Cardiac muscle cell (in vitro differentiated cells and primary cell): ENCODE measurements at places on chromosomes 12 and 14. TPM values are rescaled to one million over a fixed set of nuclear protein-coding genes. Genes with fewer than 3 reads are reported as not detected.

The PRB2 gene
- not detected in 2 replicates for total RNA-seq

The RPS6KL1 gene
- total RNA-seq, result 7.6 and 15.1 TPM in 2 replicates

The GALNT16 gene
- 5.8 and 15.2 TPM in 2 replicates for total RNA-seq

The ZDHHC22 gene
- 0.12 and 0.25 TPM in 2 replicates for total RNA-seq

The TEDC1 gene
- 32.0 and 33.0 TPM in 2 replicates for total RNA-seq

The KRT2 gene
- not detected in 2 replicates for total RNA-seq

The AGAP2 gene
- total RNA-seq, result 0.33 and 0.49 TPM in 2 replicates

DNA sequence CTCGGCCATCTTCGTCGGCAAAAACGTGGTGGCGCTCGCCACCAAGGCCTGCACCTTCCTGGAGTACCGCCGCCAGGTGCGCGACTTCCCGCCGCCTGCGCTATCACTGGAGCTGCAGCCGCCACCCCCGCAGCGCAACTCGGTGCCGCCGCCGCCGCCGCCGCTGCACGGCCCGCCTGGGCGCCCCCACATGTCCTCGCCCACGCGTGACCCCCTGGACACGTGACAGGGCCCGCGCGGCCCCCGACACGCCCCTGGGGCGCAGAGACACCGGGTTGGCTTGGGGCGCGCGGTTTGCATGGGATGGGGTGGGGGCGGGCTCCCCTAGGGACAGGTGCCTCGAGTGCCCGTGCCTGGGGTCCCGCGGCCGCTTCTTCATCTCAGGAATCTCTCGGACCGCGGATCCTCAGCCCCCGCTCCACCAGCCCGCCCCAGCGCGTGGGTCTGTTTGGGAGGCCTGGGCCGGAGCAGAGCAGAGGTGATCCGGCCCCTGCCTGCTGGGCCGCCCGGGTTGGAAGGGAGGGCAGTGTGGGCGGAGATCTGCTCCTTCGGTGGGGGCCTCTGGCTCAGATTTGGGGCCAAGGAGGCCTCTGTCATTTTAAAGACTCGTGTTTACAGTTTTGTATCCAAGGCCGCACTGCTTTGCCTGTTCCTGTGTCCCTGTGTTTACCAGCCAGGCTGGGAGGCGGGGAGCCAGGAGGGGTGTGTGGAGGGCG is 3.3 kb downstream of the TMEM121 start:
- H3K4me3 ChIP-seq, result no peak overlapping the region
- no peak for DNase-seq
- H3K27me3 ChIP-seq, result no peaks in the 10 kb centered on the region
- no peaks in the 10 kb centered on the region for H3K4me1 ChIP-seq
- no peak overlapping the region for H3K27ac ChIP-seq
- no peaks in the 10 kb centered on the region for H3K36me3 ChIP-seq

- no peaks in the 10 kb centered on the region for H3K27me3 ChIP-seq
- no peak overlapping the region for H3K27ac ChIP-seq
- H3K4me3 ChIP-seq, result no peak overlapping the region
- H3K4me1 ChIP-seq, result peaks cover 24% of the 10 kb centered on the region
- DNase-seq, result peak; percentile 69
These were observed 72.0 kb downstream of the PPP2R5E start for GRCh38 chr14:63470962-63471793.

DNA sequence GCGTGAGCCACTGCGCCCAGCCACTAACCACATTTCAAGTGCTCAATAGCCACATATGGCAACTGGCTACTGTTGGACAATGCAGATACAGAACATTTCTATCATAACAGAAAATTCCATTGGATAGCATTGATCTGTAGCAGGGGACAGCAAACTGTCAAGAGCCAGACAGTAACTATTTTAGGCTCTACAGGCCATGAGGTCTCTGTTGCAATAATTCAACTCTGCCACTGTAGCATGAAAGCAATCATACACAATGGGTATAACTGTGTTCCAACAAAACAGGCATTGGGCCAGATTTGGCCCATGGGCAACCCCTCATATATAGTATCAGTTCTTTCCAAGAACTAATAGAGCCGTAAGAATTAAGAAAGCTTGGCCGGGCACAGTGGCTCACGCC is 8.0 kb downstream of the CSRNP2 start:
- H3K4me3 ChIP-seq, result no peak overlapping the region
- no peak for DNase-seq
- H3K4me1 ChIP-seq, result no peaks in the 10 kb centered on the region

GRCh38 chr14:22871224-22872032 is at the start of gene LRP10:
LRP10 (plus strand) TSS chr14:22871740; CDS start chr14:22872304, 564 bp downstream.
- H3K4me3 ChIP-seq, result peak within 1 kb of the TSS; percentile 61
- H3K27ac ChIP-seq, result peak within 1 kb of the TSS; percentile 90
- no peaks in the 10 kb centered on the region for H3K27me3 ChIP-seq
- H3K4me1 ChIP-seq, result peaks cover 6% of the 10 kb centered on the region

DNA sequence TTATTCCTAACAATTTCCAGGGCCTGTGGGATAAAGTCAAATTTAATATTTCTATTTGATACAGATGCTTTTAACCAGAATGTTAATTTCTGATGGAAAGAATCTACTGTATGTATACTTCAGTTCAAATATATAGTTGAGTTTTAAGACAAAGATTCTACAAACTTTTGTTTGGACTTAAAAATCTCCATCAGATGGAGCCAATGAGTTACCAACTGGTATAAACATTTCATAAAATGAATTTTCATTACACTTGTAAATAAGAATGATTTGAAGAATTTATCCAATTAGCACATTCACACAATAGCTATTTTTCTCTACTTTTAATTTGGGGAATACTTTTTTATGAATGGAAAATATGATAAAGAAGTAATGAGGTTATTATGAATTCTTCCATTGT is 425.2 kb upstream of the MIS18BP1 start:
- DNase-seq, result no peak
- H3K27ac ChIP-seq, result no peak overlapping the region
- H3K4me1 ChIP-seq, result no peaks in the 10 kb centered on the region
- H3K36me3 ChIP-seq, result no peaks in the 10 kb centered on the region

DNA sequence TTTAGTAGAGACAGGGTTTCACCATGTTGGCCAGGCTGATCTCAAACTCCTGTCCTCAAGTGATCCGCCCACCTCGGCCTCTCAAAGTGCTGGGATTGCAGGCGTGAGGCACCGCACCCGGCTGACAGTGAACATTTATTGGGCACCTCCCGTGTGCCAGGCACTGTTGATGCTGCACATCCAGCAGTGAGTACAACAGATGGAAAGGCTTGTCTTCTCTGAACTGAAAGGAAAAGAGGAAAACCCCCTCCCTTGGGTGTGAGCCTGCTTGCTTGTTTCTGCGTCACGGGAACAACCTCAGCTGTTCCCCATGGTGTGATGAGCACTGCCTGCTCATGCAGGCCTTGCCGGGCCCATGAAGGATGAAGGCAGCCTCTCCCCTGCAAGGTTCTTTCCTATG is 39.5 kb downstream of the DGLUCY start:
- no peak for DNase-seq
- H3K36me3 ChIP-seq, result no peaks in the 10 kb centered on the region
- H3K27ac ChIP-seq, result no peak overlapping the region
- H3K27me3 ChIP-seq, result no peaks in the 10 kb centered on the region
- H3K4me3 ChIP-seq, result no peak overlapping the region

DNA sequence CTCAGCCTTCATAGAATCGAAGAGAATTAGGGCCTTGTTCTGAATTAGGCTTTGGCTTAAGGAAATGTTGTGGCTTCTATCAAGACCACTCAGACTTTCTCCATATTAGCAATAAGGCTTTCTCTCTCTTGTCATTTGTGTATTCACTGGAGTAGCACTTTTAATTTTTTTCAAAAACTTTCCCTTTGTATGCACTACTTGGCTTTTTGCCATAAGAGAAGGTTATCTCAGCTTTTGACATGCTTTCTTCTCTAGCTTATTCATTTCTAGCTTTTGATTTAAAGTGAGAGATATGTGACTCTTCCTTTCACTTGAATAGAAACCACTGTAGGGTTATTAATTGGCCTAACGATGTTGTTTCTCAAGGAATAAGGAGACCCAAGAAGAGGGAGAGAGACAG is 244.2 kb downstream of the GPHN start:
- no peaks in the 10 kb centered on the region for H3K36me3 ChIP-seq
- H3K4me3 ChIP-seq, result no peak overlapping the region
- DNase-seq, result peak; percentile 10
- no peaks in the 10 kb centered on the region for H3K27me3 ChIP-seq
- no peak overlapping the region for H3K27ac ChIP-seq

DNA sequence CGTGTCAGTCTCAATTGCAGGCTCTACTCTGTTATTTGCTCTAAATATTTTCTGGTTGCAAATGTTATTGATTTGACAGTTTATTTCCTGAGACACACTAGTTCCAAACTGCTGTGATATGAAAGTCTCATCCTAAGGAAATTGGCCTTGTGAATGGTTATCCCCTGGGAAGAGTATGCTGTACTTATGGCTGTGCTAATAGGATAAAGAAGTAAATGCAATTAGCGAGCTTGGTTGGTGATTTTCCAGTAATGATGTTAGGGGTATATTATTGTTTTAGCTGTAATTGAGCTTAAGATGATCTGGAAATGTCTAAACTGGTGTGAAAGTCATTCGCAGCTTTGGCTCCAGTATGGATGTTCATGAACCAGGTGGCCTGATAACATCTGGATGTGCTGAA is 197.9 kb downstream of the SUDS3 start:
- H3K27ac ChIP-seq, result no peak overlapping the region
- no peak for DNase-seq
- no peak overlapping the region for H3K4me3 ChIP-seq

- peaks cover 38% of the 10 kb centered on the region for H3K36me3 ChIP-seq
- no peaks in the 10 kb centered on the region for H3K4me1 ChIP-seq
- H3K27me3 ChIP-seq, result no peaks in the 10 kb centered on the region
- H3K27ac ChIP-seq, result no peak overlapping the region
- DNase-seq, result no peak
These were observed 7.6 kb downstream of the ARHGEF40 start for GRCh38 chr14:21077672-21078071.

DNA sequence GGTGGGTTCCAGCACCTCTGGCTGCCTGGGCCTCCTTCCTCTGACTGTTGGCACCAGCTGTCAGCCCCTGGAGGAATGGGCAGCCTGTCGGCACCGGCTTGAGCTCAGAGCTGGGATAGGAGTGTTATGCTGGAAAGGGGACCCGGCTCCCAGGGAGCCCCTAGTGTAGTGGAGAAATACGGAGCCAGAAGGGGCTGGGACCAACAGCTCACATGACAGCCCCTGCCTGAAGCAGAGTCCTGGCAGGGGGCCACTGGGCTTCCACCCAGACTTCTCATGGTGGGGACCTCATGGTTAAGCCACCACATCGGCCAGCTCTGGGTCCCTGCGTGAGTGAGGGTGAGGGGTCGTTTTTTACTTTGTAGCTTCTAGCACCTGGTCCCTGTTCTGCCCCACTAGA is 174.5 kb downstream of the TSPAN9 start:
- H3K4me1 ChIP-seq, result peaks cover 81% of the 10 kb centered on the region
- no peaks in the 10 kb centered on the region for H3K36me3 ChIP-seq
- DNase-seq, result no peak
- H3K4me3 ChIP-seq, result no peak overlapping the region
- no peaks in the 10 kb centered on the region for H3K27me3 ChIP-seq
- H3K27ac ChIP-seq, result peak overlapping the region; percentile 92

GRCh38 chr14:24255438-24255837 is 7.5 kb downstream of the TGM1 start:
- H3K27ac ChIP-seq, result no peak overlapping the region
- H3K36me3 ChIP-seq, result no peaks in the 10 kb centered on the region
- DNase-seq, result no peak
- peaks cover 18% of the 10 kb centered on the region for H3K4me1 ChIP-seq

GRCh38 chr14:38217553-38217952 is 9.8 kb downstream of the SSTR1 start:
- no peak overlapping the region for H3K4me3 ChIP-seq
- no peak for DNase-seq
- H3K27ac ChIP-seq, result no peak overlapping the region
- H3K4me1 ChIP-seq, result no peaks in the 10 kb centered on the region
- H3K27me3 ChIP-seq, result peaks cover 25% of the 10 kb centered on the region
- no peaks in the 10 kb centered on the region for H3K36me3 ChIP-seq

- no peak for DNase-seq
- peaks cover 26% of the 10 kb centered on the region for H3K4me1 ChIP-seq
- H3K27ac ChIP-seq, result peak overlapping the region; percentile 7
- no peaks in the 10 kb centered on the region for H3K36me3 ChIP-seq
These were observed 61.6 kb downstream of the SPPL3 start for GRCh38 chr12:120842595-120842994.

DNA sequence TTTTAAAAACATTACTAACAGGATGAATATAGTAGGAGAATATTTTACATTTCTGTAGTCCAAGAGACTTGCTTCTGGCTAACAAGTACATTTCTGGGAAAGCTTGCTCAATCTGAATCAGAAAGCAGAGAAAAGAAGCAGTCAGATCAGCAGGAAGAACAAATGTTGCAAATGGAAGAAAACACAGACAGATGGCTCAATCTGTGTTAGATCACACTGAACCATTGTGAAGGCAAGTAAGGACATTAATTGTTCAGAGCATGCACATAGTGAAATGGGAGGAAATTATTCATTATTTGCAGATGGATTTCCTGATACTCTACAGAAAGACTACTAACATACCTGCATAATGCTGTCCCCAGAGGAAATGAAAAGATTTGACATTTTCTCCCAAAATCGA is 65.2 kb upstream of the CNOT2 start:
- H3K27me3 ChIP-seq, result no peaks in the 10 kb centered on the region
- H3K4me1 ChIP-seq, result no peaks in the 10 kb centered on the region
- DNase-seq, result no peak
- H3K27ac ChIP-seq, result no peak overlapping the region
- H3K36me3 ChIP-seq, result no peaks in the 10 kb centered on the region

GRCh38 chr12:6925239-6925539 is 2.6 kb upstream of the ATN1 start:
- H3K4me3 ChIP-seq, result no peak overlapping the region
- H3K4me1 ChIP-seq, result peaks cover 39% of the 10 kb centered on the region
- DNase-seq, result no peak
- peaks cover 6% of the 10 kb centered on the region for H3K36me3 ChIP-seq

GRCh38 chr14:81434230-81434629 is 34.1 kb upstream of the STON2 start:
- no peak overlapping the region for H3K27ac ChIP-seq
- H3K4me3 ChIP-seq, result no peak overlapping the region
- no peaks in the 10 kb centered on the region for H3K36me3 ChIP-seq

- H3K36me3 ChIP-seq, result no peaks in the 10 kb centered on the region
- peak; percentile 83 for DNase-seq
- no peak overlapping the region for H3K27ac ChIP-seq
- no peak overlapping the region for H3K4me3 ChIP-seq
- H3K27me3 ChIP-seq, result no peaks in the 10 kb centered on the region
These were observed 145.6 kb upstream of the NAV3 start for GRCh38 chr12:77685112-77685511.

DNA sequence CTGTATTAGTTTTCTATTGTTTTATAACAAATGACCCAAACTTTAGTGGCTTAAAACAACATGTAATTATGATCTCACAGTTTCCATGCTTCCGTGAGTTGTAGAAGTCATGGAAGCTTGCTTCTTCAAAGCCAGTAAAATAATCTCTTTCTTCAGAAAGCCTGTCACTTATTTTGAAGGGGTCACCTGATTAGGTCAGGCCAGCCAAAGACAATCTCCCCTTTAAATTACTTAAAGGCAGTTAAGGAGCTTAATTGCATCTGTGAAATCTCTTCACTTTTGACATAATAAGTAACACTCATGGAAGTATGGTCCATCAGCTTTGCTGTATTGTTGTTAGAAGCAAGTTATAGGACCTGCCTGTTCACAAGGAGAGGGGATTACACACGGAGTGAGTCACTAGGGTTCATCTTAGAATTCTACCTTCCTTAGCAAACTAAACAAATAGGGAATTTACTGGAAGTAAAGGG is 89.8 kb downstream of the FAR2 start:
- H3K4me3 ChIP-seq, result no peak overlapping the region
- no peaks in the 10 kb centered on the region for H3K27me3 ChIP-seq
- no peak for DNase-seq
- H3K4me1 ChIP-seq, result no peaks in the 10 kb centered on the region
- H3K36me3 ChIP-seq, result no peaks in the 10 kb centered on the region
